IPS-NIHi11 (cell line): ENCODE measurements at places on chromosomes 4 and X.
A peak's percentile ranks its signal among the peaks of the same experiment; 100 is the strongest.

- DNase-seq = no peak
Observed at GRCh38 chr4:118120120-118120760, 86.0 kb downstream of the NDST3 start.

- no peak for DNase-seq
Observed at GRCh38 chr4:43374216-43374751, 481.8 kb downstream of the GRXCR1 start.

DNA sequence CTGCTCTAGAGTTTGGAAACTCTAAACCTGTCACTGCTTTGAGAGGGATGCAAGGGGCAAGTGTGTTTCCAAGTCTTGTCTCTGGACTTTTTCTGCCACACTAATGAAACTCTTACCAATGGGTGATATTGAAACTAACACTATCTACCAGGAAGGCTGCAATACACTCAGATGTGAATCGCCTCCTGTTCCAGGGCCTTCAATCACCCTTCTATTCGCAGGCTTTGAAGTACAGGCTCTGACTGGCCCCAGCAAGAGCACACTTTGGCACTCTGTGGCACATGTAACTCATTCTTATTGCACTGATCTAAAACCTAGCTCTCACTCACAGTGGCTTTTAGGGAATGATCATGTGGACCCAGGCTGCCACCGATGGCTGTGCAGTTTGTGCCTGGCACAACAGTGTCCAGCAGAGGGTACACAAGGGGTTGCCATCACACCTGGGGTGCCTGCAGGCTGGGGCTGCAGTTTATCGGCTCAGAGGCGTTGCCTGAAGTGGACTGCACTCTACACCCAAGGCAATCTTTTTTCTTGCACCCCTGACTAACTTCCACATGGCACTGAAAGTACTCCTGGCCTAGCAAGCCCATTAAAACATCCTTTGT lies 210.8 kb downstream of the MGST2 start:
- DNase-seq = no peak

DNA sequence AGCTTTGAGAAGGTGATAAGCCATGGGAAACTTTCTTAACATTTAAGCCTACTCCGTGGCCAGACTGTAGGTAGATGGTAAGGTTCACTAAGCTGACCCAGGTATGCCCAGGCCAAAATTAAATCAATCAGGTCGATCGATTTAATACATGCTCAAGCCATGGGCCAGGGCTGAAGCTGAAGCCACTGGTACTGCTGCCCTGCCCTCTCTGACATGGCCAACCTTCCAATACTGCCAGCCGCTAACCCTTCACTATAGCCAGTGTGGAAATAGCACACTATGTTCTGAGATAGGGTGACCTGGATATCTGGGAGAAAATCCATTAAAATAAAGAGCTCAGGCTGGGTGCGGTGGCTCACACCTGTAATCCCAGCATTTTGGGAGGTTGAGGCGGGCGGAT lies 31.6 kb downstream of the TSC22D3 start:
- no peak for DNase-seq

DNA sequence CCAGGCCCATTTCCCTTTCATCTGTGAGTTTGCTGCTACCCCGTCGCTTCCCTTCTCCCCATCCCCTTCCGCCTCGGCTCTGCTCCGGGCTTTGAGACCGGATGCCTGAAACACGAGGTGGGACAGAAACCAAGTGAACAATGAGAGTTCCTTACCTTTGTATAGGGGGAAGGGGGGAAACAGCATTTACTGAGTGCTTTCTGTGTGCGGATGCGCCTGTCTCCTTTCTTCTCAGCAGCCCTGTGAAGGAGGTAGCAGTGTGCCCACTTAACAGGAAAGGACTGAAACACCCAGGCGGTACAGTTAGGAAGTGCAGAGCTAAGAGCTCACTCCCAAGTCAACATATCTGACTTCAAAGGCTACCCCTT lies 43.2 kb upstream of the TMSB15B start:
- peak; percentile 22 for DNase-seq

DNA sequence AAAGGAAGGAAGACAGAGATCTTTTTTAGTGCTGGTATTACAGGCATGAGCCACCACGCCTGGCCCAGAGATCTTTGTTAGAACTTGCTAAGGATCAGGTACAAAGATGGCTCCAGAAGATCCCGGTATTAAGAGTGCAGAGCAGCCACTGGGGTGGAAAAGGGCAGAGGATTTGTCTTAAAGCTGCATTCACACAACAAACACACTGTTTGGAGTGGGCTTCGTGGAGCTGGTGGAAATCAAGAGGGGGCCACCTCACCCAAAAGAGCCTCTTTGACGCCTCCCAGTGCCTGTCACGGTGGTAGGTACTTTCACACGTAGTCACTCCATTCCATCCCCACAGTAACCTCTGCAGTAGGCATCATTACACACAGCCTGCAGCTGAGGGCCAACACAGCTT lies 13.3 kb downstream of the HELT start:
- DNase-seq = no peak
